ENCODE measurements at places on chromosomes 11 and 22. TPM values are rescaled to one million over a fixed set of nuclear protein-coding genes. Genes with fewer than 3 reads are reported as not detected.

DNA sequence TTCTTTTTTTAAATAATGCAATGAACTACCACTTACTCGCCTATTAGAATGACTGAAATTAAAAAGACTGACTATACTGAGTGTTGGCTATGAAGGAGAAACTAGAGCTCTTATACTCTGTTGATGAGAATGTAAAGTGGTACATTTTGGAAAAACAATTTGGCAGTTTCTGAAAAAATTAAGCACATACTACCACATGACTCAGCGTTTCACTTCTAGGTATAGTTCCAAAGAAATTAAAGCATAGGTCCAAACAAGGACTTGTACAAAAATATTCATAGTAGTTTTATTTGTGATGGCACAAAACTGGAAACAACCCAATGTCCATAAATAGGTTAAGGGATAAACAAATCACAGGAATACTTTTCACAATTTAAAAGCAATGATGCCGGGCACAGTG, 22.4 kb upstream of the SLC29A2 start:
- DNase-seq, result no peak

- no peak for DNase-seq
Observed at GRCh38 chr11:28011813-28012212, 96.1 kb downstream of the KIF18A start.

The POTEH gene
- total RNA-seq, result not detected

GRCh38 chr11:92302770-92303169, 78.2 kb downstream of the FAT3 start:
- DNase-seq, result no peak

The ME3 gene
- total RNA-seq, result 5.2 TPM

All from natural killer cell (primary cell).